NCI-H446 treated with DMSO at 0.1 percent for 48 hours (cell line): ENCODE measurements at places on chromosomes 2 and 18.

GRCh38 chr2:166651991-166652390 is 157.9 kb upstream of the SCN7A start:
- no peak for DNase-seq

DNA sequence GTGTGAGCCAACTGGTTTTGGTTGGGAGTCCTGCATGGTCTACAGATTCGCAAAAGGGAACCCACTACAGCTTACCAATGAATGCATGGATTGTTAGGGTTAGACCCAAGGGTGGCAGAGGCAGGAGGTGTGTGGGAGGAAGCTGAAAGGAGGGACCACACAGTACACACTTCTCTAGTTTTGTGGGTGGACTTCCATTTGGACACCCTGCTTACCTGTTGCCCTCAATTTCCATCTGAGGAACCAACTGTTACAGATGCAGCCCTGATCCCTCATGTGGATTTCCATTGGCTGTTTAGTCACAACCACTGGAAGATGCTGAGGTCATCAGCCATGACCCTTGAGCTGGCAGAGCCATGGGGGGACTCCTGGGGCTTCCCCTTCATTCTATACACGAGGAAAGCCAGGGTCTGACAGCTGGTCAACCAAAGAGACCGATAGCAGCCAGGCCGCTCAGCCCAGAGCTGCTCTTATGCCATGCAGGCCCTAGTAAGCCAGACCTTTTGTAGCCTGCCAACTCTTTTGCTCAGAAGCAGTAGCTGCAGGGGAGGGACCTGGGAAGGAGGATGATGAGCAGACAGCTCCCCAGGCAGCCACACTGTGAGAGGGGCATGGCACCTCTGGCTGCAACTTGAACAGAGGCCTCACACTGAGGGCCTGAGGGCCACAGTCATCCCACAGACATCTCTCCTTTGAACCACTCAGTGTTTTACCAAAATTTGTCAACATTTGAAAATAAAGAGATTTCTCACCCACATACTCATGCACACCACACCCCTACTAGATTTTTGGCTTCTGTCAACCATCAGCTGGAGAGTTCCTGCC is 162.1 kb downstream of the SETBP1 start:
- DNase-seq: no peak

- no peak for DNase-seq
These were observed 56.4 kb downstream of the ZFP36L2 start for GRCh38 chr2:43169987-43170386.

DNA sequence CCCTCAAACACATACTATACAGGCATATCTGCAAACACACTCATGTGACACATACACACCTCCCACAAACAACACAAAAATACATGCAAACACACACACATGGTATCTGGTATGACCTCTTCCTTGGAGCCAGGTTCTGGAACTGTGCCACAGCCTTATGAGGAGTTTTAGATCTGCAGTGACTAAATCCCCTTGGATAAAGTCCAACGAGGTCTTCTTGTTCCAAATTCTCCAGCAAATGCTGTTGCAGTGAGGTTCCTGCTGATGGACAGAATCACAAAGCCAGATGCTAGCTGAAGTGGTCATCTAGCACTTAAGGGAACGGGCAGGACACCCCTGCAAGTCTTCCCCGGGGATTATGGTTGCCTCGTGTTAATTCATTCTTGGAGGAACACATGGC is 54.5 kb upstream of the DAPL1 start:
- peak; percentile 64 for DNase-seq

GRCh38 chr2:61196671-61197070 is 34.7 kb downstream of the C2orf74 start:
- no peak for DNase-seq

DNA sequence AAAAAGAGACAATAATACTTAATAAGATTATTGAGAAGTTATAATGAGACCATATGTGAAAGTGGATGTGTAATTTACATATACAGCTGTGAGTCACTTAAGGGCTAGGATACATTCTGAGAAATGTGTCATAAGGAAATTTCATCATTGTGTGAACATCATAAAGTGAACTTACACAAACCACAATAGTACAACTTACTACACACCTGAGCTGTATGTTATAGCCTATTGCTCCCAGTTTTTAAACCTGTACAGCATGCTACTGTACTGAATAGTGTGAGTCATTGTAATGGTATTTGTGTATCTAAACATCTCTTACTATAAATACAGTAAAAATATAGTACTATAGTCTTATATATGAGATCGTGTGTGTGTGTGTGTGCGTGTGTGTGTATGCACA is 1420.3 kb upstream of the PIK3C3 start:
- DNase-seq: no peak

DNA sequence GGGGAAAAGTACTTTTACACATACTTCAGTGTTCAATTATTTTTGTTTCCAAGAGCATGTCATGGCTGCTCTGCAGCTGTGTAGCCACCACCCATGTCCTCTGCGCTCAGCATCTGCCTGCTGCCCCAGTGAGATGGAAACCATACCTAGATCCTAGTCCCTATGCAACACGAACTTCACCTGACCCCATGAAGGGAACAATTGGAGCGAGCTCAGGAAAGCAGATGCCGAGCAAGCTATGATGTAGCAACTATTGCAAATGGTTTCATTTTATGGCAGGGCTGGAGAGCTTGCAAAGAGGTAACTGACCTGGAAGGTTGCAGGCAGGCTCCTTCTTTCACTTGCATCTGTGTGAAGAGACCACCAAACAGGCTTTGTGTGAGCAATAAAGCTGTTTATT is 1.3 kb upstream of the CCDC141 start:
- DNase-seq: no peak

GRCh38 chr18:46224181-46224775 is 120.1 kb downstream of the HAUS1 start:
- DNase-seq: no peak

- peak; percentile 32 for DNase-seq
These were observed 140.3 kb upstream of the RAB12 start for GRCh38 chr18:8468921-8469335.

DNA sequence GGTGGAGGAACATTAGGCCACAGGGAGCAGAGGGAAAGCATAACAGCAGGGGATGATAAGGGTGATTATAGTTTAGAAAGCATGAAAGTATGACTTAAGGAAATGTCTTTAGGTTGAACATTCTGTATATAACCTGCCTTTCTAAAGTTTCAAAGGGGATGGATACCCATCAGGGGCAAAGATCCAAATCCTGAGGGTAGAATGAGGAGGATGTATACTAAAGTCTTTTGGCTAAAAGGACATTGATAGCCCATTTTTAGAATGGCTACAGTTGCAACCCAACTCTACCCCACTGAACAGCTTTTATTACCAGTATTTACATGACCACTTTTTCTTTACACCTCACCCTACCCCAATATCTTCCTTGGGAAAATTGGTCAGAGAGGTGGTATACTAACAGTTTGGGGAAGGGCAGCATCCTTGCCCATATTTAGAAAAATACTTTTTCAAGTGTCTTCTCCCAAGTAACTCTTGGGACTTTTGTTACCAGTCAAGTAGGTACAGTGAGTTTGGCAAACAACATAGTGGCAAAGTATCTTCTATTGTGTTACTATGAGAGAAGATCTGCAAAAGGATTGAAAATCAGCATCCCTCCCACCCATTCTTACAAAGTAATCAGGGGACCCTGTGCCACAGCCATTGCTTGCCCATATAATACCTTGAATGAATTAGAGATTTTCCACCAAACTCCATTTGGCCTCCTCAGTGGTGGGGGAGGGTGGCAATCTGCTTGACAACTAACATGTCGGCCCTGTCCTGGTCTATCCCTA is 8.3 kb downstream of the MAT2A start:
- no peak for DNase-seq
